WERI-Rb-1 (cell line): ENCODE measurements at places on chromosomes 16 and 17.

GRCh38 chr16:8665529-8665928 is 8.9 kb upstream of the ABAT start:
- DNase-seq = no peak

DNA sequence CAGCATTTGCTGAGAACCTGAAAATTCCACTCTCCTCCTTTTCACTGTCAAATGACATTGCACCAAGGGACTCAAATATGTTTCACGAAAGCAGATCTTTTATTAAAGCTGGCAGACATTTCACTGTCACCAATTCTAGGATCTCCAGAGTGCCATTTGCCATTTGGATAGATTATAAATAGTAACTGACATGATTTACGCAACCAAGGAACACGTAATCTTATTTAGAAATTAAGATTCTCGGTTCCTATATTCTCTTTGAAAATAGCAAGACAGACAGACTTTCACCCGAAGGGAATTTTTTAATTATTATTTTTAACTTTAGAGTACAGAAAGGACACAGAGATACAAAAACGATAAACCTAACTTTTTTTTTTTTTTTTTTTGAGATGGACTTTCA is 49.6 kb downstream of the ANKFY1 start:
- no peak for DNase-seq

- no peak for DNase-seq
Measured at GRCh38 chr17:16989230-16989952, 17.5 kb upstream of the TNFRSF13B start.

- DNase-seq = no peak
Measured at GRCh38 chr16:15572329-15573001, 70.5 kb downstream of the MARF1 start.

DNA sequence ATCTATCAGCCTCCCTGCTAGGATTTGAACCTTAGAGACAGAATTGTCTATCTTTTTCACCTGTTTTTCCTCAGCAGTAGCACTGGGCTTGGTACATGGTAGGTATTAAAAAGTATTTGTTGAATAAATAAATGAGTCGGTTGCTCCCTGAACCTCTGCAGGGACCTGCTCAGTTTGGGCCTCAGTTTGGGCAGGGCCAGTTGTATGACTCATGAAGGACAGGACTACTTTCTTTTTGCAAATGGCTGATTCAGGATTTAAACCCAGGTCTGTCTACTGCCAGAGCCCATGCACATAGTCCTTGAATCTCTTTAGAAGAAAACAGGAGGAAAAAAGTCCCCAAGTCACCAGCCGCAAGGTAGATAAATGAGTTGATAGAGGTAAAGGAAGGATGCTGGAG is 3.1 kb downstream of the MMP2 start:
- no peak for DNase-seq

GRCh38 chr16:24077966-24078365 is 178.2 kb upstream of the CACNG3 start:
- no peak for DNase-seq

- DNase-seq = no peak
Measured at GRCh38 chr17:32489320-32490100, 2.7 kb downstream of the CDK5R1 start.

- no peak for DNase-seq
Measured at GRCh38 chr16:54402270-54402669, 115.7 kb upstream of the IRX3 start.

- no peak for DNase-seq
Measured at GRCh38 chr16:75243667-75244224, 7.7 kb downstream of the BCAR1 start.

DNA sequence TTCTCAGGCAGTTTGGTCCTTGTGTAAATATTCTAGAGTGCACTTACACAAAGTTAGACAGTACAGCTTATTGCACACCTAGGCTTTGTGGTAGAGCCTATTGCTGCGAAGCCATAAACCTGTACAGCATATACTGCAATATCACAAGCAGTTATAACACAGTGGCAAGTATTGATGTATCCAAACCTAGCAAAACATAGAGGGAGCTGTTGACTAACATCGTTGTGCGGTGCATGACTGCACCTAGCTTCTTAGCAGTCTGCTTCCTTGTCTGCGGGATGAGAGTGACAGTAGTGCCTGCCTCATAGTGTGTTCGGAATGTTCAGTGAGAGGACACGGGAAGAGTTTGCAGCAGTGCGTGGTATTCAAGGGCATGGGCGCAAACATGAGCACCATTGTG is 78.9 kb downstream of the MPRIP start:
- no peak for DNase-seq

GRCh38 chr17:36198831-36199465 is 2.4 kb upstream of the CCL3L1 start:
- DNase-seq = no peak

DNA sequence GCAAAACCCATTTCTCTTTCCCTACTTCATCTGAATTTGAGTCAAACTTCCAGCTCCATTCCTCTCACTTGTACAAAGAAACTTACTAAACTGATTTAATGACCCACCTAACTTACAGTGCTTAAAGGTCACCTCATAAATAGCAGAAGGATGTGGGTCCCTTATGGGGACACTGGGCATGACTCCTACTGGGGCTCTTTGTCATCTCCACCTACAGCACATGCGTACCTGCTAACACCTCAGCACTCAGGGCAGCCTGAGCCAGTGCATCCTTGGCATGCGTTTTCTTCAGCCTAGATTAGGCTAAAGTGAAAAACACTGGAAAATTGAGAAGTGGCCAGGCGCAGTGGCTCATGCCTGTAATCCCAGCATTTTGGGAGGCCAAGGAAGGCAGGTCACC is 63.2 kb downstream of the HELZ start:
- no peak for DNase-seq

- no peak for DNase-seq
Measured at GRCh38 chr16:878072-878784, 77.7 kb upstream of the GNG13 start.

GRCh38 chr16:24255456-24256371 is at the start of gene CACNG3:
TSS of gene CACNG3 (plus strand) at chr16:24256335. CDS start at chr16:24256755, 420 bp downstream.
- peak; percentile 46 for DNase-seq

DNA sequence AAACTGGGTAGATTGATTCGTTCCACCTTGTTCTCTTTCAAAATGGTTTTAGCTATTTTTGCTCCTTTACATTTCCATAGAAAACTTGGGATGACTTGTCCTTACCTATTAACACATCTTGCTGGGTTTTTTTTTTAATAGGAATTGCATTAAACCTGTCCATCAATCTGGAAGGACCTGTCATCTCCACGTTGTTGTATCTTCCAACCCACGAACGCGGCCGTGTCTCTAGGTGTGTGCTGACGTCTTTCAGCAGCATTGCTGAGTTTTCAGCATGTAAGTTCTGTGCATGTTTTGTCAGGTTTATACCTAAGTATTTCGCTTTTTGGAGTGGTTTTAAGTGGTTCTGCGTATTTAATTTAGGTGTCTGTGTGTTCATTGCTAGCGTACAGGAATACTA is 60.4 kb upstream of the GNG13 start:
- no peak for DNase-seq
